Renal pelvis (tissue), 12 donors: ENCODE measurements at places on chromosomes 3 and 15.

- DNase-seq: no peak
Observed at GRCh38 chr3:194604837-194605236, 28.4 kb downstream of the TMEM44 start.

- DNase-seq: no peak
Observed at GRCh38 chr3:126468028-126468891, 7.4 kb downstream of the ZXDC start.

DNA sequence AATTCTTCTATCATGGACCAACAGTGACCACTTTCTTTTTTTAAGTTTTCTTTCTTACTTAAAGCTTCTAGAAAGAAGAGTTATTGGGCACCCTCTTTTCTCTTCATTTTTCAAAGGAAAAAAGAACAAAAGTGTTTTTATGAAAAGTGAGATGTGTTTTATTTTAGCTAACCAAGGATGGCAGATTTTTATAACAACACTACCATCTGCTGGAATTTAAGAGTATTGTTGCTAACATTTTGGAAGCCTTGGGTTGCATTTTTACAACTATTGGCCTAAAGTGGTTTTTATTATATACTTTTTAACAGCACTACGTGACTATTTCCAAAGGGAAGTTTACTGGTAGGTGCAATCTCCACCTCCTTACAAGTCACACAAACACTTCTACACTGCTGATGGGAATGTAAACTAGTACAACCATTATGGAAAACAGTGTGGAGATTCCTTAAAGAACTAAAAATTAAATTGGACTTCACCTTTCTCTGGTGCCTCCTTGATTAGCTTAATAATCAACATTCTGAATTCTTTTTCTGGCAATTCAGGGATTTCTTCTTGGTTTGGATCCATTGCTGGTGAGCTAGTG, 237.7 kb upstream of the AGTR1 start:
- no peak for DNase-seq

GRCh38 chr15:62566248-62566647, 401.2 kb upstream of the C2CD4B start:
- no peak for DNase-seq

- DNase-seq: peak; percentile 69
Observed at GRCh38 chr3:50192689-50193141, 1.3 kb downstream of the GNAT1 start.

DNA sequence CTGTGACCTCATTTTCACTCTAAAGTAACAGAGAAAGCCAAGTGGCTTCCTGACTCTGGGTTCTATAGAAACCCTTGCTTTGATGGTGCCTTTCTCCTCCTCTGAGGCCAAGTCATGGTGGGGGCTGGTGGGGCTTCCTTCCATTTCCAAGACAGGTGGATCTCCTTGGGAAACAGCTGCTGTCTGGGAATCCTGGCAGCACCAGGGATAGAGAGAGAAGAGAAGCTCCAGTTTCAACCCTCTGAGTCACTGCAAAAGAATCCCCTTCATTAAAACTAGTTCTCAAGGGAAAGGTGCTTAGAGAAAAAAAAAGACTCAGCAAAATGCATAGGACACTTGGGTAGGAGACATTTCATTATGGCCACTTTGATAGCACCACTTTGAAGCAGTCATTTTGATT, 614.4 kb downstream of the FHIT start:
- DNase-seq: no peak

DNA sequence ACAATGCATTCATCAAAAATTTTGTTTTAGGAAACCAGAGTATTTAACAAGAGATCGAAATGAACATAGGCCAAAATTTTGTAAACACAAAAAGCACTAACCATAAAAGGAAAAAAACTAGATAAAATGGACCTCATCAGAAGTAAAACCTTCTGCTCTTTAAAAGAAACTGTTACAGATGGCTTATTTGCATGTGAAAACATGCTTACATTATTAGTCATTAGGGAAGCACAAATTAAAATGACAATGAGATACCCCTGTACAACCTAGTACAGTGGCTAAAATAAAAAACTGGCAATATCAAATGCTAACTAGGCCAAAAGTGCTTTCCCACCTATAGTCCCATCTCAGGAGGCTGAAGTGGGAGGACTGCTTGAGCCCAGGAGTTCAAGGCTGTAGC, 19.3 kb downstream of the UBR1 start:
- no peak for DNase-seq

DNA sequence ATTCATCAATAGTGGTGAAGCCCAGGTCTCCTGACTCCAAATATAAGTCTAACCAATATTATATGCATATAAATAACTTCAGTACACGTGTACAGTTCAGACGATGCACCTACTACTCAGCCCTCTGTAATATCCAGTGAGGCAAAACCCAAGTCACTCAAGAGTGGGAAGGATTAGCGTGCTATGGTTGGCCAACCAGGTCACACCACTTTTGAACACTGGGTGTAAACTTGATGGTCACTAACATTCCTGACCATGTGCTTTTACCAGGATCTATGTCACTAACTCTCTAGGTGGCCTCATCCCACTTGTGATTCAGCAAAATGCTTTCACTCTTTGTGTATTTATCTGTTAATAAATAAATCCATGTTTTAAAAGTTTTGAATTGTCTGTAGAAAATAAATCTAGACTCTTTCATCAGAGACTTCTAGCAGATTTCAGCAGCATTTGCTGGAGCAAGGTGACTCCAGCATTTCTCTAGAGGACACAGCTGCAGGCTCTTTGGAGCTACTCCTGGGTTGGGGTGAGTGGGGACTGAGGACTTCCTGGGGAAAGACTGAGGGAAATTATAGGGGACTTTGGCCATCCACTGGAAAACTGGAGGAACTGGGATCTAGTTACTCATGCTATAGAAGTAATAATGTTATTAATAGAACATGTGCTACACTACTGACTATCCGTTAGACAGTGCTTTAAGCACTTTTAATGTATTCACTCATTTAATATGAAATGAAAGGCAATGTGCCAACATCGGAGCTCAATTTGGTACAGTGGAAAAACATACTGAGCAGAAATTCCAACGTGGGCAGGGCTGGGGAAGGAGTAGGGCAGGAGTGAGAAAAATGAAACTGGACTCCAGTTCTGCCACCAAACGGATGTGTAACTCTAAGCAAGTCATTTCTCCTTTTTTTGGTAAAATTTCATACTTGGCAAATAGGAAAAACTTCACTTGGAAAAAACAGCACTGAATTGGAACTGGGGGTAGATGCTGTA, 97.9 kb downstream of the RORA start:
- no peak for DNase-seq

GRCh38 chr3:65639444-65639843, 399.3 kb downstream of the MAGI1 start:
- DNase-seq: no peak

- DNase-seq: no peak
Observed at GRCh38 chr3:78048698-78049097, 1008.8 kb downstream of the ROBO2 start.

DNA sequence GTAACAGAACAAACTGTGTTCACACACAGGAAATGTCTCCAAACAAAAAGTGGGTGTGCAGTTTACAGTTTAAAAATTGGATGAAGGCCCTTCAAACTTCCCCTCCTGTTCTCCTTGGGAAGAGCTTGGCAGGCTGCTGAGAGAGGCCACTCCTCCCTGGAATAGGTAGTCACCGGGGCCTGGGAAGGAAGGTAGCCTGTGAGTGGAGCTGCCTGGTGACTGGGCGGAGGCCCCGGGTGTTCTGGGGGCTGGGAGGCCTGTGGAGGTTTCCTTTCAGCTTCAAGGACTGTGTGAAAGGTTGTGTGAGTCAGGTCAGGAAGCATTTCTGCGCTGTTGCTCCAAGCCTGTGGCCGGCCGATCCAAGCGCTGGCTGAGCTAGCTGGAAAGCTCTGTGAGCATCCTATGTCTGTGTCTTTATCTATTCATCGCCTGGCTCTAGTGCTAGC, 14.1 kb downstream of the SLCO3A1 start:
- no peak for DNase-seq

DNA sequence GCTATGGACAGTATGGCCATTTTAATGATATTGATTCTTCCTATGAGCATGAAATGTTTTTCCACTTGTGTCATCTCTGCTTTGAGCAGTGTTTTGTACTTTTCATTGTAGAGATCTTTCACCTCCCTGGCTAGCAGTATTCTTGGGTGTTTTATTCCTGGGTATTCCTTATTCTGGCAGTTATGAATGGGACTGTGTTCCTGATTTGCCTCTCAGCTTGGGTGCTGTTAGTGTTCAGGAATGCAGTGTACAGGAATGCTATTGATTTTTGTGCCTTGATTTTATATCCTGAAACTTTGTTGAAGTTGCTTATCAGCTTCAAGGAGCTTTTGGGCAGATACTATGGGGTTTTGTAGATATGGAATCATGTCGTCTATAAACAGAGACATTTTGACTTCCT, 49.5 kb upstream of the CTXND1 start:
- no peak for DNase-seq

- no peak for DNase-seq
Observed at GRCh38 chr15:32966512-32966911, 228.0 kb downstream of the FMN1 start.

DNA sequence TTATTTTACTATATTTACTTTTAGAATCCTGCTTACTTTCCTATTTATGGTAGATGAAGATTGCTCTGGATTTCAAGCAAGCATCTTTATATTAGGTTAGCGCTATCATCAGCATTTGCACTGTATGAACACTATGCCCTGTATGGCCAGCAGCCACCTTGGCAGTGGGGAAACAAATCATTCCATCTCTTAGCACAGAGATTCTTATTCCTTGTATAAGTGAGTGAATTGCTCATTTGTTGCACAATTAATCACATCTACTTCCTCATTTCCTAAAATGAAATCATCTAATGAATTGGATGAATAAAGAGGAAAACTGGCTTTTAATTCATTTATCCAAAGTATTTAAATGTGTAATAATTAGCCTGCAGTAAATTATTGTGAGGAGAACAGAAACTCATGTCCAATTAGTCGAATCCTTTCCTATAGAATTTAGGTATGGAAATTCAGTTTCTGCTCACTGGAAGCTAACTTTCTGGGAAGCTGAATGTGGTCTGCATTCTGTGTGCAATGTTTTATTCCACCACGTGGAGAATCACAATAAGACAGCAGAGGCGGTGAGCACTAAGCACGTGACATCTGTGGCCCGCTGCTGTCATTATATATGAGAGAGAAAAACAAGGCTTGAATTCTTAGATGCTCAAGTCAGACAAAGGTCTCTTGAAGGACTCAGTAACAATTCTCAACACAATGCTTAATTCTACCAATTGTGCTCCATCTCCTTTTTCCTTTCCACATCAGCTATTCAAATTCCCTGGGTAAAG, 93.4 kb downstream of the PEX5L start:
- DNase-seq: no peak

GRCh38 chr3:138323971-138324370, 5.7 kb downstream of the NME9 start:
- DNase-seq: no peak

- DNase-seq: no peak
Observed at GRCh38 chr3:48408823-48409281, 21.0 kb downstream of the PLXNB1 start.

- DNase-seq: no peak
Observed at GRCh38 chr15:98927022-98927421, 80.6 kb downstream of the PGPEP1L start.

DNA sequence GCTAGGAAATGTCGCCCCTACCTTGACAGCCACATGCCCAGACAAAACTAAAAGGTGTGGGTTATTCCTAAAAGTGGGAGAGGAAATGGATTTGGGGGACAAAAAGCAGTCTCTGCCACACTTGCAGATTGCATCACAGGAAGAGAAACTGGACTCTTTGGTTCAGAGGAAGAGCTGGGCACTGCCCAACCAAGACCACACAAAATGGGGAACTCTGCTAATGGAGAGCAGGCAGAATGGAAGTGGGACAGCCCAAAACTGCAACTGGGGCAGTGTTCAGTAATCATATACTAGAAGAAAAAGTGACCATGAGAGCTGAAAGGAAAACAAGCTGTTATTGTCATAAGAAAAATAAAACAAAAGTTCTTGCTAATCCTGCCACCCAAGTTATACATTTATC, 138.9 kb upstream of the FRMD4B start:
- DNase-seq: no peak

DNA sequence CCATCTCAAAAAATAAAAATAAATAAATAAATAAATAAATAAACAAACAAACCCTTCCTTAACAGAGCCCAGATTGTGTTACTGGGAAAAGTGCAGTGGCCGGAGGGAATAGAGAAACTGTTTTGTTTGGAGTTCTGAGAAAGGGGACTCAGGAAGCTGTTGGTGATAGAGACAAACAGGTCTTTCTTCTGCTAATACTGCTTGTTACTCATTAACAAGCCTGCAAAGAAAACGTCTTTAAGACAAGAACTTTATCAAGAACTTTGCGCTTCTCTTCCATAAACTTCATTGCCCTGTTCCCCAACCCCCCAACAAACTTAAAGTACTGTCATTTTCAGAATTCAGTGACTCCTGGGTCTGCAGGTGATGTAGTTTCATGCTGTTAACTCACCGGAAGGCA, 68.8 kb upstream of the GSK3B start:
- no peak for DNase-seq

- DNase-seq: no peak
Observed at GRCh38 chr15:46815240-46815639, 902.1 kb upstream of the SEMA6D start.

DNA sequence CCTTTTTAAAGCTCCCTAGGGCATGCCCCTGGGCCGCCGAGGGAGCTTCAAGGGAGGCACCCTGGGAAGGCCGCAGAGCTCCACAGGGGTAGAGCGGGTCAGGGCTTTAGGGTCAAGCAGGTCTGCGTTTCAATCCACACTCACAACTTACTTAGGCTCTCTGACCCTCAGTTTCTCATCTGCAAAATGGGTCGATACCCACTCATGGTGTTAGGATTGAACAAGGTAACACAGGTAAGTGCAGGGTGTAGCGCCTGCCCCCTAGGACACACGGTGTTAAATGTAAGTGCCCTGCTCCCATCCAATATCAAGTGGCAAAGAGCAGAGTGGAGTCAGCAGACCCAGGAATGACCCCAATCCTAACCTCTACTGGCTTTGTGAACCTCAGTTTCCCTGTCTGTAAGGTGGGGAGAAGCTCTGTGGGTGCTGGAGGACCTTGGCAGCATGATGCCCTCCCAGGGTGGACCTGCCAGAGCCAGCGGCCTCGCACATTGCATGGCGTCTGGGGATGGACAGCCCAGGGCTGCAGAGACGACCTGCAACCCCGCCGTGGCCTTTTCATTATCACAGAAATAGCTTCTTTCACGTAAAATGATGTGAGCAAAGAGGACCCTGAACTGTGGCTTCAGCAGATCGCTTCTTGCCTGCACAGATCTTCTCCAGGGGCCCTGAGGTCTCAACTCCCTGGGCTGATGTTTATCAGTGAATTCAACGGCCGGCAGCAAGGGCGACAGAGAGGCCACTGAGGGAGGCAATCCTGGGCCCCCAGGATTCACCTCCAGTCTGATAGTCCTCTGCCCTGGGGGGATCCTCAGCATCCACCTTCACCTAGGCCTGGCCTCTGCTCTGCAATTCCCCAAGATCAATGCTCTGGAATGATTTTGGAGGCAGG, 138.5 kb downstream of the CHSY1 start:
- no peak for DNase-seq
